Panc1 (cell line): ENCODE measurements at places on chromosomes 1 and 21.

GRCh38 chr1:228082918-228083870 lies 686 bp downstream of the ARF1 start:
- DNase-seq: no peak

DNA sequence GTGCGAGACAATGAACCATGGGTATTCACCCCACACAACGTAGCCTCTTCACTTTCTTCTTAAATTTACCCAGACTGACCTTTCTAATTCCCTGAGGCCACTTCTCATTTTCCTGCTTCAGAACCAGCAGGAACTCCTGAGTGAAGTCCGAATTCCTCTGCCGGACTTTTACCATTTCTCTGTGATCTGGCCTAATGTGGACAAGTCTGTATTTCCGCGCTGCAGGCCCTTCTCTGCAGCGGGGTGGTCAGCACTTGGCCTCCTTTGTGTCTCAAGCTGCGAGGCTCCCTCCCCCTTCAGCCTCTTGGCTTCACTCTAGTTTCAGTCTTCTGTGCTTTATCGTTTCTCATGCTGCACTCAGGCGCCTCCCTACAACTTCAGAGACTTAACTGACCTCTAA lies 9.4 kb upstream of the CTBS start:
- DNase-seq: no peak

- DNase-seq: peak; percentile 27
Measured at GRCh38 chr1:19559641-19560040, 74.3 kb upstream of the CAPZB start.

DNA sequence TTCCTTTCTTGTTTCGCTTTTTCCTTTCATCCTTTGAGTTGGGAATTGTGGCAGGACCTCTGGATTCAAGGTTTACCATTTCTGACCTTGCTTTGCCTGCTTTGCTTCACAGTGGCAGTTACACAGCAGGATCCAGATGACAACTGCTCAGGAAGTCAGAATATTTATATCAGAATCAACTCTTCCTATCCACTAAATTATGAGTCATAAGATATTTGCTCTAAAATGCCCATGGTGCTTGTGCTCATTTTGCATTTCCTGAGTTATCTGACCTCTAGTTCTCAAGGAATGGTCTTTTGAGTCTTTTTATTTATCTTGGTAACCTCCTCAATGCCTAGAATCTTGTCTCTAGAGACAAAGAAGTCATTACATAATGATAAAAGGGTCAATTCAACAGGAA lies 290.8 kb downstream of the LRRC7 start:
- DNase-seq: no peak

DNA sequence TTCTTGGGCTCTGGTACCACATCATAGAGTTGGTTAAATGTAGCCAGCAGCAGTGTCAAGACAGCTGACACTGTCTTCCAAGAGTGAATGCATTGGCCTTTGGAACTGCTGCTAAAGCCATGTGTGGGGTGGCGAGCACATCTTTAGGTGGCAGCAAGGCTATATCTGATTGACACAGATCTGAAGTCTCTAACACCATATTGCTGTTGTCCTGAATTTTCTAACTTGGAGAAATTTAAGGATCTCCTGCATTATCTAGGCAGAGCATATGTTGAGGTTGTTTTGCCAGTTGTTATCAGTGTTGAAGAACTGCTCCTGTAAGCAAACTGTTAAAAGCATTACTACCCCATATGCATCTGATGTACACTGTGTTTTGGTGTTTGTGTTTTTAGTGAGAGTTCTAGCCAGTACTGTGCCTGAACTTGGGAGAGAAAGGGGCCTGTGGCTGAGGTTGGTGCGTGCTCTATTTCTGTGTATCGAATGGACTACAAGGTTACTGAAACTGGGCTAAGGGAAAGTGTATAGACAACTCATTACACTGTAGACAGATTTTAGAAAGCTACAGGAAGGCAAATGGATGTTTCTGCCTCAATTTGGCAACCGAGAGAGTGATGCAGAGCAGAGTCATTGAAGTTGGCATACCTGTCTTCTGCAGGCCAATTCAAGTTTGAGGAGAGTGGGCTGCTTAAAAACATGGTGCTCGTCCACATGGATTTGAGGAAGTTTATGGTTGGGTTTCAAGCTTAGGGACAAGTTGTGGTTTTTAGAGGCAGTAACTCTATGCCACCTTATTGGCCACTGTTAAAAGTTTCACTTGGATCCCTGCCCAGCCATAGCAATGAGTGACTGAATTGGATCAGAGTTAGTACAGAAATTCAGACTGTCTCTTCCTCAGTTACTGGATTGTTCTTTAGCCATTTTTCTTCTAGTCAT lies 16.9 kb downstream of the DYRK3 start:
- no peak for DNase-seq

GRCh38 chr1:55544826-55545225 lies 329.7 kb upstream of the USP24 start:
- no peak for DNase-seq

DNA sequence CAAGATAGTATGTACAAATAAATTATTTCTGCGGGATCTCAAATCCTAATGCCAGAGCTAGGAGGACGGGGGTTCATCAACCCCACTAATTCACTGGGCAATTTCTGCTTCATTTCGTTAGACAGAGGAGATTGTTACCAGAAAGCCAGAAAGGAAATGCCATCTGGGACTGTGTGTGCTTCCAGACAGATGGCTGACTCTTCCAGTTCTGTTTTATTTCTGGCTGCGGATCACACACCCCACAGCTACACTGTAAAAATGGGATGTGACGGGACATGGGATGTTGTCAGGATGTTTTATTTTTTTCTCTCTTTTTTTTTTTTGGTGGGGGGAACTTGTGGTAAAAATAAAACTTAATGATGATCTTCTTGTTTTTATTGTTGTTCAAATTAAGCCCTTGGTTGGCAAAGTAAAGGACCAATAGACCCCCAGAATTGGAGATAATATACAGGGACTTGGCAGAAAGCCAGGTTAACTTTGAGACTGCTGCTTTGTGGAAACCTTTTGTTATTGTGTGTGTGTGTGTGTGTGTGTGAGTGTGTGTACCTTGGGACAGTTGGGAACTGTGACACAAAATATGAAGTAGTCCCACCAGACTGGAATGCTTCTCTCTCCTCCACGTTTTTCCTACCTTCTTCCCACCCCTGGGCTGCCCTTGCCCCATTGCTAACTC lies 114.5 kb downstream of the NUF2 start:
- no peak for DNase-seq
